ENCODE measurements at places on chromosomes 16 and 17.

- DNase-seq, result no peak
These were observed 440 bp downstream of the NPRL3 start for GRCh38 chr16:138049-138417.

GRCh38 chr16:69477546-69477945 lies 53.1 kb downstream of the CYB5B start:
- DNase-seq, result no peak

- no peak for DNase-seq
These were observed 10.2 kb downstream of the KATNB1 start for GRCh38 chr16:57745768-57746167.

DNA sequence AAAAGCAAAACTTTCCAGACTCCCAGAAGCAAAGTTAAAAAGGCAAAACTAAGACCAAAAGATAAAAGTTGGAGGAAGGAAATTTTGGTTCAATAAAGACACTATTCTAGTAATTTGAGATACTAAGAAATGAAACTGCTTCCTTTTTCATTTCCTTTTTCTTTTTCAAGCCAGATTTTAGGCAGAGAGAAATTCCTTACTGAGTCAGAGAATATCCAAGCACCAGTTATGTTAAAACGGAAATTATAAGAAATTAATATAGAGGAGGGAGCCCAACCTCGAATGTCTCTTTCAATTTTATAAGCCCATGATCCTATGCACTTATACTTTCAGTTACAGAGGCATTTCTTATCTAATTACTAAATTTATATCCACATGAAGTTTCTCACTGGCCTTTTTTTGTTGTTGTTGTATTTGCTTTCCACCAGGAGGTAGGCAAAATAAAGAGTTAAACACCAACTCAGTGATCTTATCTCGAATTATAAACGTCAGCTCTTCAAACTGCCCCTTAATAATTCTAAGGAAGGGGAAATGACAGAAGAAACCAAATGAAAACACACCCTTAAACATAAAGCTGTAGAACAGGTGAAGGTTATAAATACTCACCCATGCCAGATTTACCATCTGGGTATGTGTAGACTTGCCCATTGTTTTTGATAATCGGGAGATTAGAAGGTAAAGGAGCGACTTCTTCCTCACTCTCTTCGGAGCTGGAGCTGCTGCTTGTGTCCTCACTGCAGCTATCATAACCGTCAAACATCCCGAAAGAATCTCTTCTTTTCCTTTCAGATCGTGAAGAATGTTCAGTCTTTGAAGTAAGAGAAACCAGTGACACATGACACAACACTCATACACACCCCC lies 35.2 kb downstream of the MBTD1 start:
- no peak for DNase-seq

DNA sequence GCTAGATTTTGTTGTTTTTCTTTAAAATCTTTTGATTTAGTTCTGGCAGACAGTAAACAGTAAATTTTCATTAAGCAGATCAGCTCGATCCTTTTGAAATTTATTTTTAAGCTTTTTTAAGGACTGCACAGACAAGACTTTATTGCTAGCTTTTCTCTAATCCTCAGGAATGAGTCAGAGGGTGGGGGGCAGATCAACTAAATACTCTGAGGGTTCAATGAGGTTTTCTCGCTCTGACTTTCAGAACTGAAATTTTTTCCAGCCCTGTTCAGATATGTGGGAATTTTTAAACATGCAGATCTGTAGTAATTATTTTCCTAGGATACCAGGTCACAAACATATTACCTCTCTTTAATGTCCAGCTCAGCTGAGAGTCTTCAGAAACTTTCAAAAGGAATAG lies 977.2 kb downstream of the CDH11 start:
- DNase-seq, result no peak

GRCh38 chr16:9092282-9092977 lies 986 bp downstream of the HAPSTR1 start:
- no peak for DNase-seq

- no peak for DNase-seq
These were observed 3.6 kb downstream of the CRAMP1 start for GRCh38 chr16:1615761-1616160.

DNA sequence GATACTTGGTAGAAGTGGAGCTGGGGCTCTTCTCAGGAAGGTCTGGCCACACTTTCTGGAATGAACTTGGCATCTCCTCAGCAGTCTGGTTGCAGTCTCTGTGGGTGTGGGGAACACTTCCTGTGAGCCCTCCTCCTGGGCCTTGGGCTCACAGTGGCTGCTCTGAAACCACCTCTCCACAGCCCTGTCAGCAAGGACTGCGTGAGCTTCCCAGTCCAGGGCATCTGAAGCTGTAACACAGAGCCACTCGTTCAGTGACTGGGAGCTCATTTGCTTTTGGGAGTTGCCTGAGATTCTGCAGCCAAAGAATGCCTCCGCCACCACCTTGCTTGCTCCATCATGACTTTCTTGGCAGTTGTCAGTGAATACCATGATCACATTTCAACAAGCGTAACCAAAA lies 60.0 kb downstream of the CLEC16A start:
- no peak for DNase-seq

- DNase-seq, result no peak
These were observed 785 bp downstream of the HID1 start for GRCh38 chr17:74971842-74972106.

GRCh38 chr16:75420987-75421819 lies 12.1 kb downstream of the CFDP1 start:
- DNase-seq, result no peak

GRCh38 chr16:89936508-89936907 lies 12.0 kb upstream of the DEF8 start:
- DNase-seq, result no peak

- DNase-seq, result no peak
These were observed 7.2 kb upstream of the GPRC5C start for GRCh38 chr17:74424657-74425056.

GRCh38 chr17:21008160-21008915 lies 34.5 kb downstream of the USP22 start:
- DNase-seq, result no peak

DNA sequence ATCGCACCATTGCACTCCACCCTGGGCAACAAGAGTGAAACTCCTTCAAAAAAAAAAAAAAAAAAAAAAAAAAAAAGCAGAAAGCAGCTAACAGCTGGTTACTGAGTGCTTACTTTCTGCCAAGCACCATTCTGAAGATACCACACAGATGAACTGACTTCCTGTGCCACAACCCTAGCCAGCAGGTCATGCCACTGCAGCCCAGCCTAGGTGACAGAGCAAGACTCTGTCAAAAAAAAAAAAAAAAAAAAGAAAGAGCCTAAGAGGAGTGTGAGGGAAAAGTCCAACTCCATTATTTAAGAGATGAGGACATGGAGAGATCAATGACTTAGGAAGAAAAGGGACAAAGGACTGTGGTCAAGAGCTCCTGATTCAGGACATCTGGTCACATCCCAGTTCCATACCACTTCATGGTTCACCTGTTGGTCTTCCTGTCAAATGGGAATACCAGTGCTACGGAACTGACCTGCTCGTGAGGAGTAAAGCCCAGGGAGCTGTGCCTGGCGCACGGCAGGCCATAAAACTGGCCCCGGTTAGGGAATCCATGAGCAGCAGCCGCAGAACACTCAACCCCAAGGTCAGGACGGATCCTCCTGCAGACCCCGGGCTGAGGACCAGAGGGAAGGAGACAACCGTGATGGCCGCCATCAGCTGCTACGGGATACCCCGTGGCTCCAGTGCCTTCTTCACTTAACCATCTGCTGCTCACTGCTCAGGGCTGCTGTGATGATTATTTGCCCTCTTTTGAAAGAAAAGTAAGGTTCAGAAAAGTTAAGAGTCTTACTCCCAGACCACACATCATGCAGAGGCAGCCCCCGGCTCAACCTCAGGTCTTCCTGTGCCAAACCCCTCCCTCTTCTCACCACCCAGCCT lies 950 bp downstream of the KLHDC4 start:
- DNase-seq, result no peak

- no peak for DNase-seq
These were observed 73.3 kb downstream of the XYLT1 start for GRCh38 chr16:17397499-17397891.

- DNase-seq, result no peak
These were observed 31.1 kb upstream of the JPH3 start for GRCh38 chr16:87570938-87571867.

DNA sequence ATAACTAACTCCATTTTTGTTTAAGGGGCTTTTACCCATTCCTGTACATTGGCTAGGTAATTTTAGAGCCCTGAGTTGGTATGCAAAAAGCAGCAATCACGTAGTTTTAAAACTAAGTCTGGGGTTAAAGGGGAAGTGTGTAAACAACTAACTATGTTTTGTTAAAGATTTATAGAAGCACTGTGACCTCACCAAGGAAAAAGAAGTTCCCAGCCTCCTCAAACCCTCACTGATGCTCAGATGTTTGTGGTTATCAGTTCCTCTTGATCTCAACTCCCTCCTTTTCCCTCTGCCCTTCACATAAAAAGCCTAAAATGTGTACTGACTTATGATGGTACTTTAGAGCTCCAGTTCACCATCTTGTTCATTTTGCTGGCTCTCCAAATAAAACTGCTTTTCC lies 119.9 kb upstream of the IRX6 start:
- no peak for DNase-seq

DNA sequence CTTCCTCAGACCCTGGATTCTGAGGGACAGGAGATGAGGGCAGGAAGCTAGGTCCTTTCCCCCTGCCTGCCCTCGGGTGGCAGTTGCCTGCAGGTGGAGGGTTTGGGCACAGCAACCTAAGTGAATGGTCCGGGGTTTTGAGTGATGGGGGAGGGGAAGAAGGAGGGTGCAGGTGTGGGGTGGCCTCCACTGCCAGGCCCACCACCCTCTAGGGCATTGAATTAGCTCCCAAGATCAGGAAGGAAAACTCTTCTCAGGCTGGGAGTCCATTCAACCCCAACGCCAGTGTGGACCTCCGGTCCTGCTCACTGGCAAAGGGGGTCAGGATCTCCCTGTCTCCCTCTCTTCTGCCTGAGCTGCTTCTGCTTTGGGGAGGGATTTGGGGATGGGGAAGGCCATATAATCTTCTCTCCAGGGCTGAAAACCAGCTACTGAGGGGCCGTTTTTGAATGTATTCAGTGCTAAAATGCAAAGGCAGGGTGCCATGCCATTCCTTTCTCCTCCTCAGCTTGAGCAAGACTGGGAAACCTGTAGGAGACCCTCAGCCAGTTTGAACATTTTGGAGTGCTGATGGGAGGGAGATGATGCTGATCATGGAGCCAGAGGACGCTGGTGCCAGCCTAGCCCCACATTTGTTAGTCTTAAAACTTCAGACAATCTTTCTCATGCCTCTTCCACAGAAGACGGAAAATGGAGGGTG lies 18.8 kb downstream of the GRB7 start:
- DNase-seq, result no peak

GRCh38 chr17:78673395-78673794 lies 96.2 kb upstream of the DNAH17 start:
- no peak for DNase-seq

DNA sequence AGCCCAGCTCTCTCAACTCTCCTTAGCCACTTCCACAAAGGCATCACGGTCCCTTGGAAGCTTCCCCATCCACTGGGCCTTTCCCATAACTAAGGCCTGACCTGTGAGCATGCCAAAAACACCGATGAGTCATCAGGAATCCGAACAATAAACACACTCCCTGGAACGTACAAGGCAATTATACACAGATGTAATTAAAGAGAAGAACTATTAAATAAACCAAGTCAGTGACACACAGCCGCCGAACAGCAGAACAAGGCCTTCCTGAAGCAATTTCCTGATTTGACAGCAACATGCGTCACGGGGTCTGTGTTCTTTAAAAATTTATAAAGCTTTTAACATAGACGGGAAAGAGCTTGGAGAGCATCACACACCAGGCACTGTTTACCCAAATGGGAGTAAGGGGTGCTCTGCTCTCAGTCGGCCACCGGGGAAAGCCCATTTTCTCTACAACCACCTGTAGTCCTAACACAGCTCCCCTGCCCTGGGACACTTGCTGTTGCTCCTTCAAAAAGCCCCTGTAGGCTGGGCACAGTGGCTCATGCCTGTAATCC lies 29.4 kb downstream of the COG7 start:
- DNase-seq, result peak; percentile 39

- no peak for DNase-seq
These were observed 1.6 kb downstream of the FLOT2 start for GRCh38 chr17:28895794-28896447.

DNA sequence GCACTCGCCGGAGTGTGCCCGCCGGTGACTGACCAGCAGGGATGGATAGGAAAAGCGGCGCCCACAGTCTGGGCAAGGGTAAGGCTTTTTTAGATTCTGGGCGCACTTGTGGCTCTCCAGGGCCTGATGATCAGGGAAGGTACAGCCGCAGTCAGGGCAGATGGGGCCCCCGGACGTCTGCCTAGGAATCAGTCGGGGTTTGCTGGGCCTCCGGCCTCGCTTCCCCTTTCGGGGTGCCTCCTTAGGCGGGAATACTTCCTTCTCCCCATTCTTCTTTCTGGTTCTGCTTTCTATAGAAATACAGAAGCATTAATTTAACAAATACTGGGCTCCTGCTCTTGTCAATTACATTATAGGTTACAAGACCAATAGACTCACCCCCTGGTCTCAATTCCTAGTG lies 5.0 kb downstream of the ZNF689 start:
- DNase-seq, result no peak

- DNase-seq, result no peak
These were observed 323.2 kb upstream of the CDH5 start for GRCh38 chr16:66043326-66043725.

DNA sequence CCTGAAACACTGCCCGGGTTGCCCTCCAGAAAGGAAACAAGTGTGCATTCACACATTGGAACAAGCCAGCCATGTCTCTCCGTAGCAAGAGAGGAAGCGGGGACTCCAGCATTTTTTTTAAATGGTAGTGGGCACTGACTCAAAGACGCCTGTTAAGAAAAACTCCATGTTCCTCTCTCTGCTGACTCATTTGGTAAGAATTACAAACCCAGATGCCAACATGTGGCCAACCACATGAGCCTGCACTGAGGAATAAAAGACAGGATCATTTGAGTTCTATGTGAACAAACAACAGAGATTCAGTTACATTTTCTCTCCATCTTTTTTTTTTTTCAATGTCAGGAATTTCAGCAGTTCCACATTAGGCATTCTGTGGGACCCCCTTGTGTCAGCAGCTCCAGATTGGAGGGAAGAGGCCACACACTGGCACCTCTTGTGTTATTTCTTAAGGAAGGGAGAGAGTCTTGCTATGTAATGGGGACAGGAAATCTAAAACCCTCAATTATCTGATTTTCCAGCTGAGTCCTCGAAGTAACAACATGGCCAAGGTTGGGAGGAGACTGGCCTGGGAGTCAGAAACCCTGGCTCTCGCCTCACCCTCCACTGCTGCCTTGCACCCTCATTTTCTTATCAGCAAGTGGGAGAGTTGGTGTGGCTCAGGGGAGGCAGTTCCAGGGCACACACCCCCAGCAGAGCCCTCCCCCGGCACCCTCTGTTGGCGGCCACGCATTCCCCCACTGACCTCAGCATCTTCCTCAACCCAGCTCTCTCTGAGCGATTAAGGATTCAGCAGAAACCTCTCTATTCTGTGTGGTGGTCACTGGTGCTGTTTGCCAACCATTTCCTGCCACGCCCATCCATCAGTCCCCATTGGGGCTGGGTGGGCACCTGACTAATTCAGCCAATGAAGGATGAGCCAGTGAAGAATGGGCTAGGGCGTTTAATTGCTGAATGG lies 173.0 kb downstream of the FOXL1 start:
- DNase-seq, result no peak

- no peak for DNase-seq
These were observed 11.9 kb upstream of the CCDC182 start for GRCh38 chr17:57756951-57757350.

GRCh38 chr17:63647936-63648335 lies 25.7 kb downstream of the MAP3K3 start:
- no peak for DNase-seq
